NCI-H187 (cell line): ENCODE measurements at places on chromosomes 5 and 9.

DNA sequence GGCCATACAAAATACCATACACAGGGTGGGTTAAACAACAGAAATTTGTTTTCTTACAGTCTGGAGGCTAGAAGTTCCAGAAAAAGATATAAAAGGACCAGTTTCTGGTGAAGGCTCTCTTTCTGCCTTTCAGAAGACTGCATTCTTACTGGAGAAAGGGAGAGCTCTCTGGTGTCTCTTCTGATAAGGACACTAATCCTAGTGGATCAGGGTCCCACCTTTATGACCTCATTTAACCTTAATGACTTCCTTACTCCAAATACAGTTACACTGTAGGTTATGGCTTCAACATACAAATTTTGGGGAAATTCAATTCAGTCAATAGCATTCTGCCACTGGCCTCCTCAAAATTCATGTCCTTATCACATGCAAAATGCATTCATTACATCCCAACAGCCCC is 351.9 kb upstream of the POU5F2 start:
- DNase-seq: no peak

GRCh38 chr5:150619359-150620230 is 20.9 kb upstream of the SYNPO start:
- no peak for DNase-seq

DNA sequence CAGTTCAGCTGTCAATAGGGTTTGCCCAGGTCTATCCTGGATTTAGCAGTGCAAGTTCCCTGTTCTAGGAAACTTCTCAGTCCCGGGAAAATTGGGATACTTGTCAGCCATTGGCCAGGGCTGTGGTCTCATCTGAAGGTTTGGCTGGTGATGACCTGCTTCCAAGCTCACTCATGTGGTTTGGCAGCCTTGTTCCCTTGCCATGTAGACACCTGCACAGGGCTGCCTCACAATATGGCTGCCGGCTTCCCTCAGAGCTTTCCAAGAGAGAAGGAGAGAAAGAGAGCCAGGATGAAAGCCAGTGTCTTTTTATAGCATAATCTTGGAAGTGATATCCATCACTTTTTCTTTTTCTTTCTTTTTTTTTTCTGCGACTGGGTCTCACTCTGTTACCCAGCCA is 37.7 kb upstream of the HMCN2 start:
- DNase-seq: no peak

GRCh38 chr5:170711300-170711699 is 72.2 kb upstream of the GABRP start:
- no peak for DNase-seq

GRCh38 chr5:33299621-33300208 is 141.1 kb upstream of the TARS1 start:
- no peak for DNase-seq

- DNase-seq: no peak
Measured at GRCh38 chr9:137108608-137109249, 5.8 kb downstream of the DPP7 start.

DNA sequence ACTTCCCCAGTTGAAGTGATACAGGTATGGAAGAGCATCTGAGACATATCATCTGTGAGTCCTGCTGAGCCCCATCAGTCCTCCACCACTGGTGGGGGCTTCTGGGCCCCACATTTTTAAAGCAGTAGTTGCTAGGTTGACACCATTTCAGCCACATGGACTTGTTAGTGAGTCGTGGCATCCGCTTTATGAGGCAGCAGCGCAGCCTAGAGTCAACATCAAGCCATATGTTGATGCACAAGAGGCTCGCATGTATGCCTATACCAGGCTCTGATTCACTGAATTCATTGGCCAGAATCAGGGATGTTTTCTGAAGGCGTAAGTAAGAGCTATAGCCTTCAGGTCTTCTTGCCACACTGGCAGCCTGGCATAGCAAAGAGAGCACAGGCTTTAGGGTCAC is 26.8 kb downstream of the ZNF346 start:
- no peak for DNase-seq

DNA sequence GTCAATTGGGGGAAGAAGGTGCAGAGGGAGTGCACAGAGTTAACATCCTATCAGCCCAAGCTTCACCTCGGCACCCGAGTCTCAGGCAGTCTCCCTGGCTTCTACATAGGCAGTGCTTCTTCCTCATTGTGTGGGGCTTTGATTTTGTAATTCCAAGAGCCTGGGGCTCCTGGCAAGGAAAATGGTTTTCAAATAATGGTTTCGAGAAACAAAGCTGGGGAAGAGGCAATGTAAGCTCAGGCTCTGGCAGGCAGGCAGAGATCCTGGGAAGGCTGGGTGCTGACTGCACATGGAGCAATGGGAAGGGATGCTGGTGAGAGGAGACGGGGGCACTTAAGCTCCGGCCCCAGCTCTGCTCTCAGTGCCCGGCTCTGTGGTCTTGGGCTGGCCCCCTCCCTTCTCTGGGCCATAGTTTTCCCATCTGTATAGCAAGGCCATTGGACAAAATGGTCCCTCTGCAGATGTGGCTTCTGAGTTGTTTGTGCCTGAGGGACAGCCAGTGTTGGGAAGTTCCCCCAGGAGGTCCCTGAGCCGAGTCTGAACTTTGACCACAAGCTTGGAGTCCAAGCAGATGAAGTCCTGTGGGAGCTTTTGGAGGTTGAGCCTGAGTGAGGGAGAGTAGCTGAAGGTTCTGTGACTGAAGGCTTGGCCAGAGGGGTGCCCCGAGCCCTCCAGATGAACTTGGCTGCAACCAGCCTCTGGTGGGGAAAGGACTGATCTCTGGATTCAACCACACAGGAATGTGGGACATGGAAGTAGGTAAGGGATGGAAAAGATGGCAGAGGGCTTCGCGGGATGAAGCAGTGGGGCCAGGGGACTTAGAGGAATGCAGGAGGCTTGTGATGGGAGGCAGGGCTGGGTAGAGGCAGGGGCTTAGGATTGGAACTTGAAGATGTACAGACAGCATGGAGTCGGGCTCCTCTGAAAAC is 28.5 kb upstream of the IL17B start:
- no peak for DNase-seq

DNA sequence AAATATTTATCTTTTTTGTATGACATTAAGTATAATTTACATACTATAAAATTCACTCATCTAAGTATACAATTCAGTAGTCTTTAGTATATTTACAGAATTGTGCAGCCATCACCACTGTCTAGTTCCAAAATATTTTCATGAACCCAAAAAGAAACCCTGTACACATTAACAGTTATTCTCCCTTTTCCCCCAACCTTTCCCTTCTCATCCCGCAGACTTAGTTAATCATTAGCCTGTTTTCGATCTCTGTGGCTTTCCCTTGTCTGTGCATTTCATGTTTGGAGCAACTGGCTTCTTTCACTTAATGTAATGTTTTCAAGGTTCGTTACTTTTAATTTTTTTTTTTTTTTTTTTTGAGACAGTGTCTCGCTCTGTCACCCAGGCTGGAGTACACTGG is 37.5 kb downstream of the MTREX start:
- no peak for DNase-seq

DNA sequence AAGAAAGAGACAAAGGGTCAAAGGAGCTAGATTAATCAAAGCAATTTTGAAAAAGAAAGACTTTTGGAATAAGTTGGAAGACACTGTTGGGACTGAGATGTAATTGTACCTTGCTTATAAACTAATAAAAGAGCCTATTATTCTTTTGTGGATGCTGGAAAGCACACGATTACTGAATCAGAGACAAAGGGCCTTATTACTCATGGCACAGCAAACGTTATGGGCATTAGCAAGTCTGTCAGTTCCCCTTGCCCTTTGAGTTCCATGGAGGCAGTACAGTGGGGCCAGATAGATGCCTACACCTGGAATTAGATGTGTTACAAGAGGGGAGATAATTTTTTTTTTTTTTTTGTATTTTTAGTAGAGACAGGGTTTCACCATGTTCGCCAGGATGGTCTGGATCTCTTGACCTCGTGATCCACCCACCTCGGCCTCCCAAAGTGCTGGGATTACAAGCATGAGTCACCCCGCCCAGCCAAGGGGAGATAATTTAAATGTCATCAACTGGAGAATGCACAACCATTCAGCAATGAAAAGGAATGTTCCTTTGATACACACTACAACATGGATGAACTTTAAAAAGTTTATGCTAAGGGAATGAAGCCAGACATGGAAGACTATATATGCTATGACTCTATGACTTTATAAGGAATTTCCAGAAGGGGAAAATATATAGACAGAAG is 128.9 kb downstream of the STARD4 start:
- DNase-seq: no peak

DNA sequence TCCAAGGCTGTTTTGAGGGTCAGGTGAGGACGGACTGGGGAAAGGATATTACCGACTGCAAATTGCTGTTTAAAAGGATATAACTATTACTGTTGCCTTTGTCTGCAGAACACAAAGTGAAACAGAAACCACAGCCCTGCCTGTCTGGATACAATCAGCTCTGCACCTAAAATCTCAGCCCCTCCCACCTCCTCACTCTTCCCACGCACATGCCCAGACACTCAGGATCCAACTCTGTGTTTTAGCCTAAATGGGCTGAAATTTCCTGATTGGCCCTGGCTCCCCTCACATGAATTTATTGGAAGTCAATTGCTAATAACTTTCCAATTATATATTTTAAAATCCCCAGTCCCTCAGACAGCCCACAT is 176.3 kb upstream of the PPP1R26 start:
- DNase-seq: no peak

- DNase-seq: no peak
Measured at GRCh38 chr5:119341452-119342349, 14.1 kb upstream of the TNFAIP8 start.

- DNase-seq: no peak
Measured at GRCh38 chr9:113187929-113188595, 33.0 kb downstream of the FKBP15 start.

DNA sequence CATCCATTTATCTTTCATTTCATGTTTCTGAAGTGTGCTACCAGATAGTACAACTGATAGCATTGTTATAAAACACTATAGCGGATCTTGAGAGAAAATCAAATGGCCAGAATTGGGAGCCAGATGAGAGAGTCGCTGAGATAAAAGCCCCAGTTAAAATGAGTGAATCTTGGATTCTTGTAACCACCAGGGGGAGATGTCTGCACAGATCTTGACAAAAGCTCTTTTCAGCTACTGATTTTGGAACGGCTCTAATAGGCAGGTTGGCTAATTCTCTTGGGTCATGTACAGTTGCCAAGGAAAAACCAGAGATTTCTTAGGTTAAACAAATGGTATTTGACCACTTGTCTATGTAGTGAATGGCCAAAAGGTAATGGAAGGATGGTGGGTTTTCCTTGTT is 21.7 kb downstream of the F2RL2 start:
- no peak for DNase-seq

DNA sequence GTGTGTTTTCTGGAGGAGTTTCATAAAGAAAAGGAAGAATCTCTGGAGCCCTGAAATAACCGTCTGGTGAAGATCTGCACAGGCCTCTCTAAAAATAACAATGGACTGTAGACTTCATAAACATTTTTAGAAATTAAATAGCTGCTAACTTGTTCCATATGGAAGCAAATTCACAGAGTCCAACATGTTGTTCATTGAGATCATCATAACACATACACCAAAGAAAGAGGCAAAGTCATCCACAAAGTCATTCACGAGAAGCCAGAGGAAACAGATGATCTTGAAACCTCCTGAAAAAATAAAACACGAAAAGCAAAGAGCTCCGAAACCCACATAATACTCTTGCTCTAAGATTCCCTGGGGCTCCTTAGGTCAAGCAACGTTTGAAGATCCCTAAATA is 347.8 kb downstream of the EFNA5 start:
- DNase-seq: no peak

DNA sequence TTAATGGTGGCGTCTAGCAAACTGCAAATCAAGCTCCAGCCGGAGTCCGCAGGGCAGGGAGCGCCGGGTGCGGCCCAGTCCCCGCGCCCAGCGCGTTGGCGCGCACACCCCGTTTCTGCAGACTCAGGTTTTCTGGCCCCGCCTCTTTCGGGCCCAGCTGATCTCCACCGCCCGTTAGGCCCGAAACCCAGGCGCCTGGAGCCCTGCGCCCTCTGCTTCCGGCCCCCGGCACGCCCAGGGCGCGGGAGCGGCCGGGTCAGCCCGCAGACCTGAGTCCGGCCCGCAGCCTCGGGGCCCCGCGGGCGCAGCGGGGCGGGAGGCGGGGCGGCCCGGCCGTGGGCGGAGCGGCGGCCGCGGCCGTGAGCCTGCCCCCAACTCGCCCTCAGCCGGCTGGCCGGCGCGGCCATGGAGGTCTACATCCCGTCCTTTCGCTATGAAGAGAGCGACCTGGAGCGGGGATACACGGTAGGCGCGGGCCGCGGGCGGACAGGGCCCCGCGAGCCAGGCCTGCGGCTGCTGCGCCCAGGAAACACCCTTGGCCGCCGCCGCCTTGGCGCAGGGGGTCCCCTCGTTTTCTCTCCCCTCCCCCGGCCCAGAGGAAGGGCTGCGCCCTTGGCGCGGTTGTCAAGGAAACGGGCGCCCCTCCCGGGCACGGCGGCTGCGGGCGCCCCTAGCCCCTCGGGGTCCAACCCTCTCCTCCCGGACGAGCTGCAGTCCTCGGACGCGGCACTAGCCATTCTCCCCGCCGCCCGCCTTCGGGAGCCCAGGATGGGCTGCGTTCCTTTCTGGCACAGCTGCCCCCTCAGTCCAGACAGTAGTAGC is at the start of gene SNX24:
TSS of gene SNX24 (plus strand) at position 385 of the 822 bp plus-strand sequence. CDS start at position 406, 21 bp downstream.
- peak; percentile 48 for DNase-seq

GRCh38 chr9:124409410-124409809 is 5.8 kb downstream of the PSMB7 start:
- no peak for DNase-seq

DNA sequence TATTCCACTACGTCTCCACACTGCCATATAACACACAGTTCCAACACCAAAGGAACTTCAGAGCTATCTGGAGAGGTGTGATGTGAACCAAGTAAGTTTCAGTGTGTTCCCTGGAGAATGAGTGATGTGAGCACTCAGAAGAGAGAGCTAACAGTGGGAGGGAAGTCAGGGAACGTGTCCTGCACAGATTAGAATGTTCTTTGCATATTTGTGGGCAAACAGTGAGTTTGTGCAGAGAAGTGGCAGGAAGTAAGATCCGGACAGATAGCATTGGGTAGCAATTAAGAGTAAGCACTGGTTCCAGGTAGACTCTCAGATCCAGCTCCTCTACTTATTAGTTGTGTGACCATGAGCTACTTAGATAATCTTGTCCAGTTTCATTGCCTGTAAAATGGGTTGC is 206.4 kb downstream of the PDZD2 start:
- DNase-seq: no peak

DNA sequence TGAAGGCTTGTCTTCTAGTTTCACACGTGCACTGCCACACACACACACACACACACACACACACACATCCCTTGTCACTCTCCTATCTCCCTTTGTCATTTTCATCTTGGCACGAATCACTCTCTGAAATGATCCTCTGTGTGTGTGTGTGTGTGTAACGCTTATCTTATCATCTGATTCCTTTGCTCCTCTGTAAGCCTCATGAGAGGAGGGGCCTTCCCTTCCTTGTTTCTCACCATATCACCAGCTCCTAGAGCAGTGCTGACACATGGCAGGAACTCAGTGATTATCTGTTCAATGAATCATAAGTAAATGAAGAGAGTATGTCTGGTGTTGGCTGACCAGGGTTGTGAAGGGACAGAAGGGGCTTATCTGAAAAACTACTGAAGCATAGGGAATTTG is 53.3 kb downstream of the PDE4D start:
- DNase-seq: no peak
